ENCODE measurements at places on chromosomes 5 and 9.
A peak's percentile ranks its signal among the peaks of the same experiment; 100 is the strongest.

DNA sequence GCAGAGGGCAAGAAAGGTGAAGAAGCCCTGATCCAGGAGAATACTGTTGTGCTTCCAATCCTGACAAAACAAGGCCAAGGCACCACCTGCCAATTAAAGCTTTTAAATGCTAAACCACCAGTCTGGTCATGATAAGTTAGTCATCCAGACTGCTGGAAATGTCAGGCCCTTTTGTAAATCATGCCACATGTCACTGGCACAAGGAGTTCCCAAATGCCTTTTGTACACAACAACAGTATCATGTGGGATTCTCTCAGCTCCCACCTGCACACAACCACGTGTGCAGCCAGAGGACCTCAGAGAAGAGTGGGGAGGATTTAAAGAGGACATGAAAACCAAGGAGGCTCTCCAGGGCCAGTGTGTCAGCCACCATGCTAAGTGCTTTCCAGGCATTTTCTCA is 99.3 kb downstream of the CDK5RAP2 start:
- no peak for DNase-seq

- DNase-seq = peak; percentile 76
Measured at GRCh38 chr5:170273968-170274710, 23.4 kb downstream of the LCP2 start.

GRCh38 chr5:168974082-168974481 is 326.9 kb downstream of the SLIT3 start:
- no peak for DNase-seq

GRCh38 chr9:116506685-116507084 is 180.4 kb upstream of the TRIM32 start:
- DNase-seq = no peak

DNA sequence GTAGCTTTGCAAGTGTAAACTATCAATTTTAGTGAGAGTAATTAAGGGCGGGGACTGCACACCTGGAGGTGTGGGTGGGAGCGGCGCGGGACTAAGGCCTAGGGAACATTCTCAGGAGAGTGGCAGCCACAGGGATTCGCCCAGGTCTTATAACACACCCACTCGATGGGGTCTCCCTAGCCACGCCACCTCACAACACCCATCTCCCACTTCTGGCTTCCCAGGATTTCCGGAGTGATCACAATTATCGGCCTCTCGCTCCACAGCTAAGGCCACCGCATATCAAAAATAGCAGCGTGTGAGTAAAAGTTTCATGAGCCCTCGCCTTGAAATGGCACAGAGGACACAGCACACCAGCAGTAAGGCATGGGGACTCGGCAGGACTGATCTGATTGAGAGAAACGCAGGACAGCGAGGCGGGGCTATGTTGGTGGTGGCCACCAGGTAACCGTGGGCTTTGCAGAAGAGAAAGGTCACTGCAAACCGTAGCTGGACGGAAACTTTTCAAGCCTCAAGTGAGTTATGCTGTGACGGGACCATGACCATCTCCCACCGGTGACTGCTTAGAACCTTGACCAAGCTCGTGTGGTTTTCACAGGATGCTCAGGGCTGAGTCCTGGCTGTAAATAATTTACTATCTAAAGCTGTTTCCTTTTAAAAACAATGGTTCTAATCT is 1.1 kb upstream of the LPAR1 start:
- no peak for DNase-seq

DNA sequence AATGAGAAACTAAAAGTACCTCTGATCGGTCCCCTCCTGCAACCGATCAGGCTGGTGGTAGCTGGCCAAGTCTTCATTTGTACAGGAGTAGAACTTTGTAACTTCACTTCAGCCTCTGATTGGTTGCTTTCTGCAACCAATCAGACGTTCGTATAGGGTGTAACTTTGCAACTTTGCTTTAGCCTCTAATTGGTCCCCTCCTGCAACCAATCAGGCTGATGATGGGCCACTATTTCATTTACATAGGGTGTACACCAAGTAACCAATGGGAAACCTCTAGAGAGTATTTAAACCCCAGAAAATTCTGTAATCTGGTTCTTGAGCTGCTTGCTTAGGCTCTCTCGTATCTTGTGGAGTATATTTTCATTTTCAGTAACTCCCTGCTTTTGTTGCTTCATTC is 445.5 kb downstream of the MED10 start:
- DNase-seq = no peak

GRCh38 chr9:101028346-101029314 is at the start of gene PLPPR1:
TSS of gene PLPPR1 (plus strand) at chr9:101028727.
- no peak for DNase-seq

- no peak for DNase-seq
Measured at GRCh38 chr9:131784748-131785501, 45.0 kb upstream of the RAPGEF1 start.

DNA sequence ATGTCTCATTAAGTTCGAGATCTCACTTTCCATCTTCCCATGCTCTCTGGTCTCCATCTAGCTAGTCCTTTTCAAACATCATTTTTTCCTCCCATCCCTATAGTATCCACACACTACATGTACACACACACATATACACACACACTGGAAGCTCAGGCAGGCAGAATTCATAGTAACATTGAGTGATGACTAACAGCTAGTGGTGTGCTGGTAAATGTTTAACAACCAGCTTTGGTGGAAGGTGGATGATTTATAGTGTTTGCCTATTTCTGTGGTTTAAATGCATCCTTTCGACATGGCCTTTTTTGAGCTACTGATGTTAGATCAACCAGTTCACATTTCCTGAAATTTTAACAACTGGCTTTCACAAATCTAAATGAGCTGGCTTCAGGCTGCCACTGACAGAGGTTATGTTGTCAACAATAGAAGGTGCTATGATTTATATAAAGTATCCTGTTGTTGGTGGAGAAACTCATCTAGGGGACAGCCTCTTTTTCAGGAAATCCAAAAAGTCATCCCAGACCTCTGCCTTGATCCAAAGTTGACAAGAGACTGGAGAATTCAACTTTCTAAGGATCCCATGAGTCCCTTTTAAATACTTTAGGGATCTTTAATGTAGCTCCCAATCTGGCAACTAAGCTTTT is 117.8 kb downstream of the CCDC192 start:
- DNase-seq = no peak
